Lung (tissue), 17 donors: ENCODE measurements at places on chromosomes 12 and 14. TPM values are rescaled to one million over a fixed set of nuclear protein-coding genes. Genes with fewer than 3 reads are reported as not detected.

GRCh38 chr12:20142956-20143355, 225.4 kb upstream of the PDE3A start:
- DNase-seq: peak; percentile 16

The BICDL1 gene
- 20.9 TPM for total RNA-seq

DNA sequence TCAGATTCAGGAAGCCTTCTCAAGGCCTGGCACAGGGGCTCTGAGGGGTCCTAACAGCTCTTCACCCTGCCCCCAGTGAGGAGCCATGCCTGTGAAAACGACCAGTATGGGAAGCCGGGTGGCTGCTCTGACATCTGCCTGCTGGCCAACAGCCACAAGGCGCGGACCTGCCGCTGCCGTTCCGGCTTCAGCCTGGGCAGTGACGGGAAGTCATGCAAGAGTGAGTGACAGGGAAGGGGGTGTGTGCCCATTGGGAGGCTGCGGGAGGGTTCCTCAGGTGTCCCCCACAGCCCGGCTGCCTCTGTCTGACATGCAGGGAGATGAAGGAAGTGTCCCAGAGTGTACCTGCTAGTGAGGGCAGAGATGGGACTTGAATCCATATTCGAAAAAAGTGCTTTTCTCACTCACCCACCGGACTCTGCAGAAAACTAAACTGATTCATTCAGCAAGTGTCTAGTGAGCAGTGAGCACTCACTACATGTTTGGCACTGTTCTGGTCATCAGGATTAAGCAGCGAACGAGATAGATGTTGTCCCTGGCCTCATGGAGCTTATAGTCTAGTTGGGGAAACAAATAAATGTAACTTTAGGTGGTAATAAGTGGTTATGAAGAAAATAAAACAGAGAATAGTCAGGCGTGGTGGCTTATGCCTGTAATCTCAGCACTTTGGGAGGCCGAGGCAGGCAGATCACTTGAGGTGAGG, 9.4 kb upstream of the LRP1-AS start:
- no peak for DNase-seq

DNA sequence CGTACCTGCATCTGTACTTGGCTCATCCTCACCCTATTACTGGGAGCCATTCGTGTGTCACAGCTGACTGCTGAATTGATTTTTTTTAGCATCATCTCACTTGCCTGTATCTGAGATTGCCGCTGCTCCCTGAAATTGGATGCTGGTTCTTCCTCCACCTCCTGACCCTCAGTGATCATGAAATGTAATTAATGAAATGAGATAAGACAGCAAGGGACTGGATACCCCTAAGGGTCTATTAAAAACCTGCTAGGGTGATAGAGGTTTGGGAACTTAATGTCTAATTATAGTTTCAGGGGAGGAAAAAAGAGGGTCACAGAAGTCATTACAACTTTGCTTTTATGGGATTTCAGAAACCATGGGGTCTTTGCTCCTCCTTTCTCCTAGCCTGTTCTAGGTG, 410.6 kb downstream of the DPF3 start:
- DNase-seq: no peak

The GPR84 gene
- total RNA-seq: 2.6 TPM

The PTGDR gene
- total RNA-seq: 1.7 TPM

DNA sequence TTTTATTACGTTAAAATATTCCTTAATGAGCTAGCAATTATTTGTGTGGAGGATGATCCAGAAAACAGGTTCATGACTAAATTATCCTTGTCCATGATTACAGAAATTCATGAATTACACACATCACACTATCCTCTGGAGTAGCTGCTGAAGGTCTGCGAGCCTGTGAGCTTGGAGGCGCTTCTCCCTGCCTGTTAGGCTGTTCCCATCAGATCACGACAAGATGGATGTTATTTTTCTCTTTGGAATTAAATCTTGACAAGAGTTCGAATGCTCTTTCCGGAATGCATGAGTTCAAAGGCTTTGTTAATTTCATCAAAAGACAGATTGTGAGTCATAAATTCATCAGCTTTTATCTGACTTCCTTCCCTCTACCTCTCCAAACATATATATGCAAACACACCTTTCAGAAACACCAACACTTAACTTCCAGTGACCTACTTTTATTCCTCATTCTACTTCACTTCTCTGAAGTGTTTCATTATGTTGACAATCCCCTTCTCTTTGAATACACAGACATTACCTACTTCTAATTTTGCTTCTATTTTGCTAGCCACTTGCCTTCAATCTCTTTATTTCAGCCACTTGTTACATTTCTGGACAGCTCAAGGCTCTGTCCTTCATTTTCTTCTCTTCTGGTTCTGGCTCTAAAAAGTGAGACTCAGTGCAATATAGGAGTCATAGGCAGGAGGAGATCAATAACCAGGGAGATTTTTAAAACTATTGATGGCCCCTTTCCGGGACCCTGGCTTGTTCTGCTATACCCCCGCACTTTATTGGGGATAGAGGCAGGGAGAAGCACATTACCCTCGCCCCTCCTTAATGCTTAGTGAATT, 274.6 kb downstream of the BTG1 start:
- peak; percentile 66 for DNase-seq

The PTCSC3 gene
- 0.64 TPM for total RNA-seq

GRCh38 chr12:111322336-111323250, 46.3 kb downstream of the PHETA1 start:
- DNase-seq: no peak

GRCh38 chr14:75823334-75823733, 158.5 kb downstream of the TGFB3 start:
- DNase-seq: peak; percentile 45

GRCh38 chr14:61797309-61797708, 35.1 kb downstream of the SNAPC1 start:
- DNase-seq: no peak

The FBRSL1 gene
- total RNA-seq: 56.9 TPM

DNA sequence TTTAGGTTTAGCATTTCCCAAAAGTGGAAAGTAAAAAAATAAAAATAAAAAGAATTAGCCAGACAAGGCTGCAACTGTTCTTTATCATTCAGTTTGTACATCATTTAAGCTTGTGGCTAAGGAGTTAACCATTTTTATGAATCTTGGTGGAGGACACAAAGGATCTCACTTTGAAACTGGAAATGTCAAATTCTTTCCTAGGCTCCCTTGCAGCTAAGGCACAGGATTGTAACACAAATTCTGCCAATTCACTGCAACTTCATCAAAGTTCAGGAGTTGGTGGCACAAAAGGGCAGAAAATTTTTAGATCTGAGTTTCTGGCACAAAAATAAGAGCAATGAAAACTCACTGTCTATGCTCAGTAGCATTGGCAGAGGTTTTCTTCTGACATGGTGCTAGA, 211.2 kb upstream of the SYT10 start:
- DNase-seq: no peak

DNA sequence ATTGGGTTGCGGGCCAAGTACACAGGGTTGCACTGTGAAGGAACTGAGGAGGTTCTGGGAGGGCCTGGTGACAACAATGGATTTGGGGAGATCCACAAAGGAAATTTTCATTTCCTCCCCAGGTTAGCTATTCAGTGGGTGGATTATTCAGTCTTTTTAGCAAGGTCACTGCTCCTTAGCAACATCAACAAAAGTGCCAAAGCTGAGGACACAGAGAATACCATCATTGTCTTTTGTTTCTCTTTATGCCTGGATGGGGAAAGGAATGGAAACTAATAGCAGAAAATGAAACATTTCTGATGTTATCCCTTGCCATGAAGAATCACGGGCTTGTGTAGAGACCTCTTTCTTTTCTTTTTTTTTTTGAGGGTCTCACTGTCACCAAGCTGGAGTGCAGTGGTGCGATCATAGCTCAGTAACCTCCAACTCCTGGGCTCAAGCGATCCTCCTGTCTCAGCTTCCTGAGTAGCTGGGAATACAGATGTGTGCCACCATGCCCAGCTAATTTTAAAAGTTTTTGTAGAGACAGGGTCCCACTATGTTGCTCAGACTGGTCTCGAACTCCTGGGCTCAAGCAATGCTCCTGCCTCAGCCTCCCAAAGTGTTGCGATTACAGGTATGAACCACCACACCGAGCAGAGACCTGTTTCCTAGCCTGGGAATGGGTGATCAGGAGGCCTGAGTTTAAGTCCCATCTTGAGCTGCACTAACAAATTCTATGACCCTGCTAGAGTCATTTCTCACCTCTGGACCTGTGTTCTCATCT, 6.5 kb downstream of the PPP1R3E start:
- DNase-seq: no peak

The MCRS1 gene
- total RNA-seq: 55.8 TPM

The KRT79 gene
- 0.12 TPM for total RNA-seq

GRCh38 chr14:57979376-57980048, 113.6 kb upstream of the SLC35F4 start:
- no peak for DNase-seq

The FOXG1 gene
- not detected for total RNA-seq

The NAA25 gene
- total RNA-seq: 32.2 TPM

The ADCY4 gene
- total RNA-seq: 35.7 TPM

The RAD9B gene
- total RNA-seq: 1.5 TPM

DNA sequence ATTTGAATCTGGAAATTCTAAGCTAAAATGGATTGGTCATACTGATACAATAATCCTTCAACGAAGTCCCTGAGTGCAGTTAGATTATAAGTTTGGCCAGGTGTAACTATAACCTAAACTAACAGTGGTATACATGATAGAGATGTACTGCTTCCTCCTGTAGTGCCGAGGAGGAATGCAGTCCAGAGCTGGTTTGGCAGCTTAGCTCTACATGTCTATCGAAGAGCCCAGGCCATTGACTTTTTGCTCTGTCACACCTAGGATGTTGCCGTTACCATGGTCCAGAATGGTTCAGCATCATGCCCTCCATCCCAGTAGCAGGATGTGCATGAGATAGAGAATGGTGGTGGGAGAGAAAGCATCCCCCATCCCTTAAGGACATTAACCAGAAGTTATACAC, 318.1 kb downstream of the ZFP36L1 start:
- no peak for DNase-seq

DNA sequence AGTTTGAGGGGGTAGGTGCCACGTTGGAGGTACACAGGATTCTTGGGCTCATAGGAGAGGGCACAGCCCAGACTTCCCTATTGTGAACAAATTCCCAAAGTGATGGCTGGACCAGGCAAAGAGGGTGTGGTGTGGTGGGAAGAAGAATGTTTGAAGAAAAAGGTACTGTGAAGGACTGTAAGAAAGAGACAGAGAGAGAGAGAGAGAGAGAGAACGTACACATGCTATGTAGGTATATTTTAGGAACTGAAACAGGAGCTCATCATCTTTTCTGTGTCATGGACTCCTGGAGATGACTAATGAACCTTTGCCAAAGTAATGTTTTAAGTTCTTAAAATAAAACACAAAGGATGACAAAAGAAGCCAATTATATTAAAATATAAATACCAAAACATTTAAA, 24.5 kb downstream of the SLC17A8 start:
- no peak for DNase-seq

DNA sequence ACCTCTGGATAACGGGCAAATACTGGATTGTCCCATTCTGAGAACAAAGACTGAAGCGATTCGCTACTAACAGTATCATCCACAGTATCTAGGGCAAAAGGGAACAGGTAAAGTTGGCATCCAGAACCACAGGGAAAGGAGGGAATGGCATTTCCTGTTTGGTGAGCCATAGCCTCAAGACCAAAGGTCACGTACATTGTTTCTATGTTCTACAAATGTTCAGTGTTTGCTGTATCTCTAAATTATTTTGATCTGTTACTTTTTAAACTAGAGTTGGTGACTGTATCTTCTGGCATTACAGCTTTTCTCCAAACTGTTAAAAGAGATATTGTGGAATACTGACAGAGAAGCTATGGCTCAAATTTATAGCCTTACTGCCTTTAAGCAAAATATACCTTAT, 9.7 kb downstream of the MLH3 start:
- DNase-seq: no peak

The SOCS2 gene
- 35.6 TPM for total RNA-seq

- peak; percentile 3 for DNase-seq
Observed at GRCh38 chr12:97943359-97943758, 480.8 kb downstream of the RMST start.

DNA sequence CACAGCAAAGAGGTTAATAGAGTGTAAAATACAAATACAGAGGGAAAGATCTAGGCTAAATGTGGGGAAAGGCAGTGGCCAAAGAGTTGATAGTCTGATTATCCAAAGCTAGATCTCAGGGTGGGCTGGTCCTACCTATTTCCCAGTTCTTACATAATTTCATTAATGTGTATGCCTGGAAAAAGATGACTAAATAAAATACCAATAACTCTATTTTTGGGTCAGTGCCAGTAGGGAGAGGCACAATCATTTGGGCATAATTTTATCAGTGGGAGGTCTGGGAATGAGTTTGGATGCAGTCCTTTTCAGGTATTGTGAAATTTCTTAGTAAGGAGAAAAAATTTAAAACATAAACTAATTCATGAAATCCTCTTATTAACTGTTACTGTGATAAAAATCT, 30.6 kb upstream of the CLEC14A start:
- DNase-seq: no peak

The SLC24A4 gene
- 1.1 TPM for total RNA-seq

The SLCO1C1 gene
- 2.2 TPM for total RNA-seq

The RD3L gene
- not detected for total RNA-seq

The CLEC1B gene
- total RNA-seq: not detected

The HELB gene
- total RNA-seq: 16.4 TPM

The GLIPR1 gene
- total RNA-seq: 28.8 TPM

DNA sequence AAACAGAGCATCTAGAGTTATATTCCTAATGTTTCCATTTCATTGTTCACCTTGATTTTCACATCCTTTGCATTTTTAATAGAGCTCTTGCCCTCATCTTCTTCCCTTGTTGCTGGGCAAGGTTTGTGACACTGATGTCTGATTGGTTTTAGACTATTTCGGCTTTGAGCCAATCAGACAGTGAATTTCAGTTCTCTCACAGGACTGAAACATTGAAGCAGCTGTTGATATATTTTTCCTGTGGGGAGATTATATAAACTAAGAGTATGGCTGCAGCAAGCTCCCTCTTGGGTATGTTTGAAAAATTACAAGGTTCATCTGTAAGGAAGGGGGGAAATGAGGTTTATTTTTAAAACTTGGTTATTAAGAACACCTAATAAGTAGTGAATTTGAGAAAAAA, 51.2 kb downstream of the ATF7IP start:
- peak; percentile 92 for DNase-seq

DNA sequence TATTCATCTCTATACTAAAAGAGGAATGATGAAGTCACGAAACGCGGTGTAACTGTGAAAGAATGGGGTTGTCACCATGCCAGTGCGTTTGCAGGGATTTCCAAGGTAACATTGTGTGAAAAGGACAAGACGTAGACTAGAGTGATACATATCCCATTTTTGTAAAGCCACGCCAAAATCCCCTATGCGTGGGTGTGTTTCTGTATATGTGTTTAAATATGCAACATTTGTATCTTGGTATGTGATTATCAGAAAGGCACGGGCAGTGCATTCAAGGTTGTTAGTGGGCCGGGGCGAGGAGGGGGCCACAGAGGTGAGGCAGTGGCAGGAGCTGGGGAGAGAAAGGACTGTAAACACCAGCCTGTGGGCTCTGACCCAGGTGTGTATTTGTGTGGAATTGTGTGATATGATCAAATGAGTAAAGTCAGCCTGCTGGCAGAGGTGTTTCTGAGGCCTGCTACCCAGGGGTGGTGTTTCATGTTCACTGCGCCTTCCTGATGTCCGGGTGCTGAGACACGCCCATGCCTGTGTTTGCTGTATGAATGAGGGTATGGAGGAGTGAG, 137.8 kb downstream of the ADGRD1 start:
- DNase-seq: no peak

GRCh38 chr12:2251526-2252209, 198.9 kb downstream of the CACNA1C start:
- no peak for DNase-seq

- no peak for DNase-seq
Observed at GRCh38 chr12:17928708-17929366, 161.2 kb downstream of the RERGL start.

- no peak for DNase-seq
Observed at GRCh38 chr14:63210812-63211211, 6.6 kb downstream of the RHOJ start.
